AG04450 (cell line): ENCODE measurements at places on chromosomes 12 and 14. TPM values are rescaled to one million over a fixed set of nuclear protein-coding genes. Genes with fewer than 3 reads are reported as not detected.

Gene EFCAB11
- polyA plus RNA-seq = 5.0 and 5.9 TPM in 2 replicates

Gene HOXC9
- not detected in 2 replicates for polyA plus RNA-seq

Gene RASSF8
- 22.0 and 25.5 TPM in 2 replicates for polyA plus RNA-seq

Gene ADCY4
- 0.04 TPM in 1 of 2 replicates, not detected in the other for polyA plus RNA-seq

Gene TPH2
- 0.04 TPM in 1 of 2 replicates, not detected in the other for polyA plus RNA-seq

Gene HVCN1
- polyA plus RNA-seq = 6.5 and 6.9 TPM in 2 replicates

Gene VEZT
- 108 and 143 TPM in 2 replicates for polyA plus RNA-seq

Gene CCDC38
- polyA plus RNA-seq = not detected in 2 replicates

GRCh38 chr14:51929910-51930682, 59.2 kb upstream of the RTRAF start:
- no peak for DNase-seq

- no peak for DNase-seq
Observed at GRCh38 chr14:74508844-74509428, 15.4 kb downstream of the ISCA2 start.

- no peak for DNase-seq
Observed at GRCh38 chr12:114666746-114667668, 17.0 kb downstream of the TBX3 start.

GRCh38 chr12:104505095-104505818, 48.5 kb downstream of the CHST11 start:
- no peak for DNase-seq

GRCh38 chr14:80522936-80523335, 311.6 kb upstream of the DIO2 start:
- DNase-seq = no peak

DNA sequence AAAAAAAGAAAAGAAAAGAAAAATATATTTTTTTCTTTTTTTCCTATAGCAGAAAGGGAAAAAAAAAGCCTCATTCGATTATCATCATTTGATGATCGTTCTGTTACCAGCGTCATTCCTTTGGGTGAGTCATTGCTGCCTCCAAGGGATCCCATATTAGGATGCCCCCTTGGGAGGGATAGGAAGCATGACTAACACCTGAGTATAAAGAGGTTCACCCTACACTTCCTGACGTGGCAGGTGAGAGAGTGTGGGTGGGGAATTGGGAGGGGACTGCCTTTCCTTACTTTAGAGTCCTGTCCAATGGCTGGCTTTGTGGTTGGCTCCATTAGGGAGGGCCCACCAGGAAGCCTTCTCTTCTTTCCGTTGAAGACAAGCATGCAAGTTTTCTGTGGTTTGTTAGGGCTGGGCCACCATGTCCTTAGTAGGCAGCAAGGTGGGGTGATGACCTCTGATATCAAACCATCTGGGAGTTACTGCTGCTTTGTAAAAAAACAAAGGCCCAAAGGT, 56.1 kb upstream of the FUT8 start:
- DNase-seq = peak; percentile 53

GRCh38 chr14:24990773-24991172, 59.2 kb downstream of the STXBP6 start:
- no peak for DNase-seq

DNA sequence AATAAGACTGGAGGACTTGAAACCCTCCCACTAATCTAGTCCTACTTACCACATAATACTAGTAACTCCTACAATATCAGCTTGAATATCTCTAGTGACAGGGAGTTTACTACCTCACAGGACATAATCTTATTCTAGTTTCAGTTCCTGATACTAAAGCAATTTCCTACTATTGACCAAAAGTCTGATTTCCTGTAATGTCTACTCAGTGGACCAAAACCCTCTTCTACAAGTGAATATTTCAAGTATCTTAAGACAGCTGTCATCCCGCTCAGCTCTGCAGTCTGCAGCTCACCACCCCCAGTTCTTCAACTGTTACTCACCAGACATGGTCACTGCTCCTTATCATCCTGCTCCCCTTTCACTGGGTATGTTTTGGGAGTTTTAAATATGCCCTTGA, 70.8 kb upstream of the TMCC3 start:
- no peak for DNase-seq

- no peak for DNase-seq
Observed at GRCh38 chr12:62516927-62517326, 50.3 kb downstream of the MON2 start.
